ENCODE measurements at places on chromosomes 7 and 10.

- no peak for DNase-seq
Measured at GRCh38 chr7:107810626-107811025, 7.6 kb upstream of the SLC26A3 start.

DNA sequence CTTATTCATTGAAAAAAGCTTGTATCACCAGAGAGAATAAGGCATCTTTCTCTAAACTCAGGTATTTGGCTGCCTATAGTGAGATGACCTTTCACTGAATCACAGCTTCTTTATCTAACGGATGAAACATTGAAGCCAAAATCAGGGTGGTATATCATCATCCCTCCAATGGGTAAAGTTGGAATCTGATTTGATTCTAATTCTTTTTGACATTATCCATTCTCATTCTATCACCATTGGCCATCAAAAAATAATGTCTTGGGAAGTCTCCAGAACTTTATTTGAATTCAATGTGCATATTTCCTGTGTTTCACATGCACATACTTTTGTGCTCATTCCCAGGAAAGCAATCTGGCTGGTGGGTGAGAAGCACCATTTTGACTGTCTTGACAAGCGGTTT lies 95.2 kb downstream of the PLPP4 start:
- DNase-seq = no peak

DNA sequence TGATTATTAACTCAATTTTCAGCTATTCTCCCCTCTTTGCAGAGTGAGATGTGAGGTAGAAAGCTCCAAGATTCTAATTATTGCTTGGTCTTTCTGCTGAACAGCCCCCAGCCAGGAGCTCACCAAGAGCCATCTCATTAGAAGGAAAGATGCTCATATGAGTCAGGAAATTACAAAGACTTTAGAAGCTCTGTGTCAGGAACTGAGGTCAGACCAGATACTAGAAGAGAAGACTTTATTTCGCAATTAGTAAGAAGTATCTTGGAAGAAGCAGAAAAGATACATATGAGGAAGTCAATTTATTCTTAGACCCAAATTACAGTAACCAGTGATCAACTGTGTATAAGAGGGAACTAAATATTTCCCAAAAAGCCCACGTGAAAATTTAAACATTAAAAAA lies 626.9 kb downstream of the ZWINT start:
- peak; percentile 4 for DNase-seq

DNA sequence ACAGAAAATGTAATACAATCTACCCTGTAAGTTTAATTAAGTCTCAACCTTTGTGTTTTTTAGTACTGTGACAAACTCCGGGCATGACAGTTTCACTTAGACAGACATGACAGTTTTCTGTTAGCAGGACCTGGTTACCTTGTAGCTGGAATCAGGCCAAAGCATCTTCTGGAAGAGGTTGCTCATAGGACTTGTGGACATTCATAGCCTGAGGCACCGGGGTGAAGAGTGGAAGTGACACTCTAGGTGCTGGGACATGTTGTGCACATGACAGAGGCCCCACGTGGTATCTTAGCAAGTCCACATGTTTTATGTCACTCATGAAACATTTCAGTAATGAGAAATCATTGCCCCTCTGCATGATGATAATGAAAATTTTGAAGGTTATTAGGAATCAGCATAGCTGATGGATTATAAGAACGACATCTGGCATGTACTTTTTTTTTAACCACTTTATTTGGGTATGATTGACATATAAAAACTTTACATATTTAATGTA lies 441.4 kb downstream of the CNTNAP2 start:
- DNase-seq = no peak

GRCh38 chr10:2851566-2851965 lies 215.8 kb upstream of the PFKP start:
- DNase-seq = no peak

DNA sequence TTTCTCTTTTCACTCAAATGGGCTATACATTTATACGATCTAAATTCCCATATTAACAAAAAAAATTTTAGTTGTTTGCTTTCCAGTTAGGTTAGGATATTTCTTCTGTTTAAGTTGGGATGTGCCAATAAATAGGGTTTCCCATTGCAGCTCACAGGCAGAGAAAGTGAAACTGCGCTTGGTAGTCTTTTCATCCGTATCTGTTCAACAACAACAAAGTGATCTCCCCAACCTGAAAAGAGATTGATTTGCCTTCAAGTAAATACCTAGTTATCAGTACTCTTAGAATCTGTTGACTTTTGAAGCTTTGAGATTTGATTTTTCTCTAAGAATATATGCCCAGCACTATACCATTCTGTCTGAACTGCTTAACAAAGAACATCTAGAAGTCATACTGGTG lies 143.4 kb downstream of the DYNC1I1 start:
- no peak for DNase-seq

GRCh38 chr10:92052088-92052487 lies 128.5 kb downstream of the BTAF1 start:
- no peak for DNase-seq

DNA sequence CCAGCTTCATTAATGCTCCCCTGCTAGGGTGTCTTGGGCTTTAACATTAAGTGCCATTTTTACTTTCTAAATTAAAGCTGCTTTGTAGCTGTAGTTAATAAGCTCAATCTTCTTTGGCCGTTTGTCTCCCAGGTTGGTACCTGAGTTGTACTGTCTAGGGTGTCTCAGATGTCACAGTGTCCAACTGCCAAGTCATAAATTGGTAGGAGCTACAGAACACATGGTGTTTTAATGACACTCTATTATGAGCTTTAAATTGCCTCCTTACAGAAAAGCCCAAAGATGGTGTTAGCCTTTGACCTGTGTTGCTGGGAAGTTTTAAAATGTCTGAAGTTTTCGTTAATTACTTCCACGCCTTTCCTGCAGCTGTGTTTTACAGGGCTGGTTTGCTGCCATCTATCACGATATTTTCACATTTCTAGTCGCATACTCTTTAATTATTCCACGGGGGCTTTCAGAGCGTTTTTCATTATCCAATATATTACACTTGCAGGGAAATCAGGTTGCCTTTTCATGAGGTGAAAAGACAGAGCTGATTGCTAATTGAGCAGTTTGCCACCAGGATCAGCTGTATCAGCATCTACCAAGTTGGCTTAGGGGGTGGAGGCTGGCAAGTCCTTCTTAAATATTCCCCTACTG lies 247.8 kb upstream of the PLPP4 start:
- no peak for DNase-seq

DNA sequence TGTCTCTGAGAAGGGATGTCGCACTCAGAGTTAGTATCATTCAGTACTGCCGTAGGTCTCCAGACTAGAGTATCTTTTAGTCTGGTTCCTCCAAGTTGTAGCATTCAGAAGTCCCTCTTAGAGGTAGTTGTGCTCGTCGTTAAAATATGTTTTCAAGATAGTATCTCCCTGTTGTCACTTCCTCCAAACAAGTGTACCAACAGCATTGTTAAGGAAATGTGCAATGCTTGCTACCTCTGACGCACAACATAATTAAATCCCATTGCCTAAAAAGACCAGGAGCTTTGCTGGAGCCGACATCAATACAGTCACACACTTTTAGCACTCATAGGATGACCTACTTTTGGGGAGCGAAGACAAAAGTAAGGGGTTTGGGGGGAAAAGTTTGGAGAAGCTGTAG lies 80.0 kb upstream of the STK17A start:
- DNase-seq = no peak

DNA sequence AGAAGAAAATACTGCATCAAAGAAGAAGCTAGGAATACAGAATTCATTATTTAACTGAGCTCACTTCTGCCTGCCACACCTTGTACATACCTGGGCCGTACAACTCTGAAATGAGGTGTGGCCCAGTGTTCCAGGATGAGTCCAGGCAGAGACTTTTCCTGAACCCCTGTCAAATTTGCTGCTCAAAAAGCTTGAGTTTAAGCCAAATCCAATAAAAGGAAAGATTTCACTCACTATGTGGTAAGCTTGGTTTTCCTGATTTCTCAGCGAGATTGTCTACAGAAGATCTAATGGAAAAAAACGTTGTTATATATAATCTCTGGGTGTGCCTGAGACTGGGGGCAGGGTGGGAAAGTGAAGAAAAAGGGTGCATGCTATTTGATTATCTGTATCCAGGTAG lies 72.1 kb upstream of the EGFR start:
- no peak for DNase-seq

- peak; percentile 75 for DNase-seq
Measured at GRCh38 chr7:16811551-16811950, 6.8 kb upstream of the AGR2 start.

DNA sequence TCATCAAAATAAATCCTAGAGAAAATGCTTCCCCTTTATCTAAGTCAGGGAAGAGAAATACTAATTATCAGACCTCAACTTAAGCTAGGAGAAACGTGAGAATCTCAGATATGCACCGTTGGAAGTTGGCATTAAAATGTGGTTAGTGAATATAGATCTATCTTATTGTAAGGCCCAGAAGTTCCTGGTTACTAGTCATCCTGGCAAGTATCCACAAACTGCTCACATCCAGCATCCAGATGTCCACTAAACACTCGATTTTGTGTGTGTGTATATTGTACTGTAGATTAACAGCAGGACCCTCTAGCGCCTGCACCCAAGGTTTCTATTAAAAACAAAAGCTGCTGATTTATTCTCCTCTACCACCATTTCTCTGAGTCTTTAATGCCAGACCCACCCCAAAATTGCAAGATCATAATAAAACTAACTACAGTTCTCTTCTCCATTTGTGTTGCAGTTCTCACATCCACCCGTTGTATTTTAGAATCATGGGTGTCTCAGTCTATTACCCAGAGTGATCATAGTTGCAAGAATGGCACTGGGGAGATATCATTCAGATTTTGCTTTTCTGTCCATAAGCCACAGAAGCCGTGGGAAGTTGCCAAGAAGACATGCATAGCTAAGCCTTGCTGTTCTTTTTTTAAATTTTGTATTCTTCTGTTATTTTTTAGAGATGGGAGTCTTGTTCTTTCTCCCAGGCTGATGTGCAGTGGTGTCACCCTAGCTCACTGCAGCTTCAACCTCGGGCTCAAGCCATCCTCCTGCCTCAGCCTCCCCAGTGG lies 165.4 kb downstream of the KIAA1217 start:
- DNase-seq = no peak

DNA sequence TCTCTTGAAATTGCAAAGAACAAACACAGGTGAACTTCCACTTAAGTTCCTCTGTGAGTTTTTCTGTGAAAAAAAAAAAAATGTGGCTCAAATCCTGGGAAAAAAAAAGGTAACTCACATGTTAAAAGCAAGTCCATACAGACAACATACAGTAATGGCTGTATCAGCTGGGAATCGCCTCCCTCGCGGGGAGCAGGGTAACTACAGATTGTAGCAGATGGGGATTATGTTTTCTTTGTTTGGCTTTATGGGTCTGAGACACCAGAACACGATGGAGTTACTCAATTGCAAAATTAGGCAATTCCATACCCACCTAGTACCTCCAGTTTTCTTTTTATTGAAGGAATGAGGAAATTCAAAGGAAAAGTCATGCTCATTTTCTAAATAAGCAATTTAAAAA lies 42.3 kb downstream of the FEZF1 start:
- no peak for DNase-seq

- no peak for DNase-seq
Measured at GRCh38 chr7:1197997-1198625, 34.6 kb upstream of the UNCX start.

DNA sequence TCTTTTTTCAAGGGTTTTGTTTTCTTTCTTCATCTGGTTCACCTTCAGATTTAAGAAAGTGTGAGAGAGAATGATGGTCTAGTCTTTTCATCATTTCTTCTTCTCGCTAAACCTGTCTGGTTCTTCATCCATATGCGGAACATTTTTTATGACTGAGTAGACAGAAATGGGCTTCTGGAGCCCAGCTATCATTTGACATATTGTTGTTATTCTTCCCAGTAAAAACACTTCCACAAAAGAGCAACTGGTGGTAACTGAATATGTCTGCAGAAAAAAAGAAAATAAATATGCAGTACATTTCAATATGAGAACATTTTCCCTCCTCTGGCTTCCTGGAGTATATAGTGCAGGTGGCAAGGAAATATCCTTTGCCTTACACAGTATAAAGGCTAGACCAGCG lies 209.5 kb downstream of the JCAD start:
- DNase-seq = no peak

GRCh38 chr7:77430927-77431326 lies 14.8 kb upstream of the GSAP start:
- no peak for DNase-seq

GRCh38 chr10:6928586-6928985 lies 348.5 kb upstream of the PRKCQ start:
- peak; percentile 31 for DNase-seq

- DNase-seq = peak; percentile 69
Measured at GRCh38 chr7:73521636-73522104, 423 bp downstream of the BAZ1B start.

GRCh38 chr10:30536578-30536977 lies 93.0 kb downstream of the LYZL2 start:
- no peak for DNase-seq

DNA sequence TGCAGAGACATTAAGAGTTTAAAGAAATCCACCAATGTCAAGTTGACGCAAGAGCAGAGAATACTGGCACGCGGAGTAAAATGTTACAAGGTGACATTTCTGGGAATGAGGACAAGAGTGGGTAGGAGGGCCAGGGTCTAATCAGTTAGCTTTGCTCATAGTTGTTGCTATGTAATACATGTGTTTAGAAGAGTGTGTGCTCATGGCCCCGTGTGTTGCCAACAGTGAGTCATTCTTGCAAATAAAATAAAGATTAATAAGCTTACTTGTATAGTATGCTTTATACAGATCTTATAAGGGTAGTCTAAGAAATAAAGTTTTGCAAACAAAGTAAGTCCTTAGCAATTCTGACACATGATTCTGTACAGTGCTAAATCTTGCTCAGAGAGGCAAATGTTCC lies 64.5 kb downstream of the DNMBP start:
- DNase-seq = no peak

DNA sequence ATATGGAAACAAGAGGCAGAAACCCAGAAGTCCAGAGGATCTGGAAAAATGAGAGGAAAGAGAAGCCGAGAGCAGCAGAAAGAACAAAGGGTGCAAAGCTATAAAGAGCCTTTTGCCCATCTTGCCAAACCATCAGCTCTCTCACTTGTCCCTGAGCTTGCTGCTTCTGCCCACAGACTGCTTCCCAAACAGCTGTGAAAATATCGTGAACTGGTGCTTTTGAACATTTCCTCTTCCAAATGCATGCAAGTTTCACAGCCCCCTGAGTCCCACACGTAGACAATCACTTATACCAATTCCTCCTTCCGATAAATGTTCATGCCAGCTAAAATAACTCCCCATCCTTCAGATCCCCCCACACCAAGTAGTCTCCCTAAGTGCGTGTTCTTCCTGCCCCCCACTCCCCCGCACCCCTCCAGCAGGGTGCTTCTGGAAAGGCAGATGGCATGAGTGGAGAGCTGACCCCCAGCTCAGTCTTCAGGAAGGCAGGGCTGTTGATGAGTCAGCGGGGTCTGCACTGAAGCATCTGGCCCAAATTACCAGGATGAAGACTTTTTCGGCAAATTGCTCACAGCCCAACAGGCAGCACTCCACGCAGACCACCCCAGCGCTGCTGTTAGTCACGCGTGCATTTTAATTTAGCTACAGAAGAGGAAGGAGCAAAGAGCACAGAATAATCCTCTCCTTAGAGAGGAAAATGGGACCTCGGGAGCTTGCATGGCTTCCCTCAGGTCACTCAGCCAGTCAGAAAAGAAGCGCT lies 76.1 kb upstream of the KCNMA1 start:
- DNase-seq = no peak

- no peak for DNase-seq
Measured at GRCh38 chr10:131180740-131181415, 130.6 kb downstream of the TCERG1L start.

- no peak for DNase-seq
Measured at GRCh38 chr7:123231021-123232000, 31.5 kb upstream of the SLC13A1 start.
